ENCODE measurements at places on chromosomes 7 and 10. TPM values are rescaled to one million over a fixed set of nuclear protein-coding genes. Genes with fewer than 3 reads are reported as not detected.

UTF1 gene
- total RNA-seq: not detected

VPS50 gene
- 17.0 TPM for total RNA-seq

DCLRE1C gene
- total RNA-seq: 36.8 TPM

SEMA4G gene
- 0.68 TPM for total RNA-seq

CNNM1 gene
- total RNA-seq: 0.08 TPM

TMEM26 gene
- not detected for total RNA-seq

TMEM196 gene
- total RNA-seq: not detected

UNCX gene
- total RNA-seq: not detected

SPOCK2 gene
- 420 TPM for total RNA-seq

GLI3 gene
- total RNA-seq: not detected

DNA sequence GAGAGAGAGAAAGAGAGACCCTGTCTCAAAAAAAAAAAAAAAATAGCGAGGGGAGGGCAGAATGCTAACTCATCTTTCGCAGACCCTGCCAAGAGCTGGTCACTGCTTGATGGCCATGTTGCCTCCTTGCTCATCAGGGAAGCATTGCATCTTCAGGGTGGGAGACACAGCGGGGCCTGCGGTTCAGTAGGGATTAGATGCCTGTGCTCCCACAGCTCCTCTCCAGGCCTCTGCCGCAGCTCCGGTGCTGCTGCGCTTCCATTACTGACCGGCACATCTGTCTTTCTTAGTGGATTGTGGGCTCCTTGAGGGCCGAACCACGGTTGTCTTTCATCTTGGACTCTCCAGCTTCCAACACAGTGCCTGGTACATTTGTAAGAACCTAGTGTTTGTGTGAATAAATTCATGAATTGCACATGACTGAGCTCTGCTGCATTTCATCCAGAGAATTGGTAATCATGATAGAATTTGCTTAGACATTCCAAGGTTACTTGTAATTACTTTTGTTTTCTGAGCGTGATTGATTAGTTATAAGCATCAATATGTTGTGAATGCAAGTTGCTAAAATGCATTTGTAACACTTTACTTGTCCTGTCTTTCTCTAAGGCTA, 16.8 kb downstream of the HK1 start:
- peaks cover 12% of the 10 kb centered on the region for H3K27me3 ChIP-seq
- no peak overlapping the region for H3K27ac ChIP-seq
- no peak for DNase-seq
- no peaks in the 10 kb centered on the region for H3K36me3 ChIP-seq
- H3K4me3 ChIP-seq: no peak overlapping the region

- no peak overlapping the region for H3K27ac ChIP-seq
- H3K4me1 ChIP-seq: peaks cover 16% of the 10 kb centered on the region
- H3K36me3 ChIP-seq: no peaks in the 10 kb centered on the region
- DNase-seq: no peak
- no peak overlapping the region for H3K4me3 ChIP-seq
- peaks cover 8% of the 10 kb centered on the region for H3K27me3 ChIP-seq
Measured at GRCh38 chr10:89090756-89091445, 100.3 kb downstream of the FAS start.

DNA sequence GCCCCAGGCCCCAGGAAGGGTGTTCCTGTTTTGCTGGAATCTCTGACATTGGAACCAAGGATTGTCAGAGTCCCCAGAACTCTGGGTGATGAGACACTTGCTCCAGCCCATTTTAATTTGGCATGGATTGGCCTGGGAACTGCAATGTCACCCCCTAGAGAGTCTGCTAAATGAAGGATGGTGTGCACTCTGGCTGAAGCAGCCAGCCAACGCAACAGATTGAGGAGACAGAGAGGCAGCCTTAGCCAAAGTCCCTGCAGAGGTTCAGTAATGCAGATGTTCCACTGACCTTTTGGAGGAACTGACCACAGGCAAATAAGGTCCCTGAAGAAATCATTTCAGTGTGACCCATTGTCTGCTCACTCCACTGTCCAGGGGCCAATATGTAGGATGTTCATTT, 13.4 kb downstream of the LRRC18 start:
- no peak overlapping the region for H3K4me3 ChIP-seq
- H3K36me3 ChIP-seq: no peaks in the 10 kb centered on the region
- peaks cover 2% of the 10 kb centered on the region for H3K27me3 ChIP-seq
- no peak overlapping the region for H3K27ac ChIP-seq
- no peaks in the 10 kb centered on the region for H3K4me1 ChIP-seq

- H3K27me3 ChIP-seq: no peaks in the 10 kb centered on the region
- H3K4me3 ChIP-seq: no peak overlapping the region
- peak overlapping the region; percentile 15 for H3K27ac ChIP-seq
- H3K4me1 ChIP-seq: peaks cover 19% of the 10 kb centered on the region
Measured at GRCh38 chr10:86439544-86439943, 72.9 kb upstream of the GRID1 start.

DNA sequence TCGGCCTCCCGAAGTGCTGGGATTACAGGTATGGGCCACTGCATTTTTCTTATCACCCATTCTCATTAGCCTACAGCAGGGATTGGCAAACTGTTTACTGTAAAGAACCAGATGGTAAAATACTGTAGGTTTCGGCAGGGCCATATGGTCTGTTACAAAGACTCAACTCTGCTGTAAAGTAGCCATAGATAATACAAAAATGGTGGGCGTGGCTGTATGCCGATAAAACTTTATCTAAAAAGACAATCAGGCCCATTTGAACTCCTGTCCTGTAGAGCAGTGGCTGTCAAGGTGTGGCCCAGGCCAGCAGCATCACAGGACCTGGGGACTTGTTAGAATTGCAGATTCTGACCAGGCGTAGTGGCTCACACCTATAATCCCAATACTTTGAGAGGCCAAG, 134.3 kb downstream of the CUX1 start:
- H3K4me3 ChIP-seq: no peak overlapping the region
- no peak for DNase-seq
- H3K4me1 ChIP-seq: peaks cover 12% of the 10 kb centered on the region
- no peaks in the 10 kb centered on the region for H3K27me3 ChIP-seq

DNA sequence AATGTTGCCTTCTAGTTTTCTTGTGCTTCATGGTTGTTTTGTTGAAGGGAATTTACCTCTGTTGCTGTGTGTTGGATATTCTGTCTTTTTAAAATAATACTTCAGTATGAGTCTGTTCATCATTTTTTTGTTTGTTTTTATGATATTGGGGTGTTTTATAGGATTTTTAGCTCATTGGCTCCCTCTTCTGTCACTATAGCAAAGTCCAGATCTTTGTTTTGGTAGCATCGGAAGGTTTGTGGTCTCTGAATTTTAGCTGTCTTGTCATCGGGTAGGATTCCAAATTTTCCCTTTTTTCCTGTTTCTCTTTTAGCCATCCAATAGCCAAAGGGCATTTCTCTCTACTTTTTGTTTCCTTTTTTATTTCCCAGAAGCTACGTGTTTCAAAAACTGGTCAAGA, 91.4 kb downstream of the EXOC4 start:
- H3K36me3 ChIP-seq: peaks cover 31% of the 10 kb centered on the region
- H3K4me3 ChIP-seq: no peak overlapping the region
- H3K4me1 ChIP-seq: peaks cover 2% of the 10 kb centered on the region
- H3K27ac ChIP-seq: no peak overlapping the region

GRCh38 chr10:104264783-104265182, 4.2 kb upstream of the GSTO2 start:
- peaks cover 75% of the 10 kb centered on the region for H3K36me3 ChIP-seq
- H3K27ac ChIP-seq: no peak overlapping the region
- H3K27me3 ChIP-seq: no peaks in the 10 kb centered on the region
- H3K4me1 ChIP-seq: peaks cover 73% of the 10 kb centered on the region

DNA sequence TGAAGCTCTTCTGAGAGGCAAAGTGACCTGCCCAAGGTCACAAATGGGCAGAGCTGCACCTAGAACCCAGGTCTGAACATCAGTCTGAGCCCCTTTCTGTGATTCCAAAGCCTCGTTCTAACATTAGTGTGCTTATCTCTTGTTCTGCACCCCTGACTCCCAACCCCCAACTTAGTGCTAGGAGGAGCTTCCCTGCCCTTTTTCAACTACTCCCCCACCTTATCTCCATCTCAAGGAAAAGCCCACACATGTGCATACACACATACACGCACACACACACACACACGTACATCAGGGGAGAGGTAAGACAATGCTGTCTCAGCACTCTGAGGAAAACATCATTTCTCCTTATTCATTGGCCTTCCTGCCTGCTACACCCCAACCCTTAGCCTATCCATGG, 8.3 kb downstream of the PRRT4 start:
- peaks cover 59% of the 10 kb centered on the region for H3K27me3 ChIP-seq
- peaks cover 9% of the 10 kb centered on the region for H3K4me1 ChIP-seq
- H3K4me3 ChIP-seq: no peak overlapping the region
- no peak for DNase-seq
- H3K27ac ChIP-seq: no peak overlapping the region

GRCh38 chr10:17648243-17649035, 4.5 kb downstream of the STAM start:
- no peaks in the 10 kb centered on the region for H3K27me3 ChIP-seq
- H3K4me3 ChIP-seq: peak overlapping the region; percentile 67
- peaks cover 81% of the 10 kb centered on the region for H3K36me3 ChIP-seq
- DNase-seq: peak; percentile 80
- peaks cover 74% of the 10 kb centered on the region for H3K4me1 ChIP-seq
- peak overlapping the region; percentile 93 for H3K27ac ChIP-seq

GRCh38 chr10:111370101-111370500, 293.3 kb downstream of the ADRA2A start:
- H3K4me1 ChIP-seq: no peaks in the 10 kb centered on the region
- H3K27me3 ChIP-seq: no peaks in the 10 kb centered on the region
- H3K27ac ChIP-seq: no peak overlapping the region

DNA sequence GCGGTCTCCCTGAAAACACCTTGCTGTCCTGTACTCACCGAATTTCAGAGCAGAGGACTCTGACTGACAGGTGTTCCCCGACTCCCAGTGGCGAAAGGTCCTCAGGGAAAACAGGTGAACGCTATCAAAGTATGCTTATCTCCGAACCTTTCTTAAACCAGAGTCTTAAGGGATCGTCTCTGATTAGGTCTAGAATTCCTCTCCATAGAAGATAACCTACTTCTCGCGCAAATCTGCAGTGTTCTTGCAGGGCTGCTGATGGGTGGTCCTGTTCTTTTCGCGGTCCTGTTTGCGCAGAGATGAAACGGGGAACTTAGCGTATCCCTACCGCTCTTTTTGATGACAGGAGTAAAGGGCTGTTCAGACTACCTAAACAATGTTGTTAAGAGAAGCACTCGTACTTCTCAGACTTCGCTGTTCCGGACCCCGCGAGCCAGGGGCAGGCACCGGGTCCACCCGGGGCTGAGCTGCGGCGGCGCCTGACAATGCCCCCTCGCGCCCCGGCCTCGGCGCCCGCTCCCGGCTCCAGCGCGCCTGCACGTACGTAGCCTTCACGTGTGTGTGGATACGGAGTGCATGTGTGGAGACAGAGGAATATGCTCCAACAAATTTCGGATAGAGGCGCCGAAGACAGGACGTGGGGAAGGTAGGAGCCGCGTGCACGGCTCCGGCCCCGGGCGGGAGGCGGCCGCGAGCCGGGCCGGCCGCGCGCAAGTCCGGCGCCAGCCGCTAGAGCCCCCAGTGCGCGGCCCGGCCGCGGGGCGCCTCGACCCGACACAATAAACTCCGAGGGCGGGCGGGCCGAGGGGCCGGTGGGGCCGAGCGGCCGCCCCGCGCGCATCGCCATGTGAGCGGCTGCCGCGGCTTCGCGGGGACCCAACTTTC, 766 bp upstream of the ZMYND11 start:
- H3K27ac ChIP-seq: peak overlapping the region; percentile 79
- H3K4me1 ChIP-seq: peaks cover 39% of the 10 kb centered on the region
- peak; percentile 40 for DNase-seq
- H3K36me3 ChIP-seq: no peaks in the 10 kb centered on the region
- peak overlapping the region; percentile 80 for H3K4me3 ChIP-seq
- H3K27me3 ChIP-seq: no peaks in the 10 kb centered on the region

GRCh38 chr10:125134483-125134848, 25.9 kb downstream of the CTBP2 start:
- no peaks in the 10 kb centered on the region for H3K27me3 ChIP-seq
- no peak overlapping the region for H3K27ac ChIP-seq
- H3K36me3 ChIP-seq: no peaks in the 10 kb centered on the region
- DNase-seq: no peak
- no peaks in the 10 kb centered on the region for H3K4me1 ChIP-seq
- no peak overlapping the region for H3K4me3 ChIP-seq

- no peaks in the 10 kb centered on the region for H3K36me3 ChIP-seq
- no peak overlapping the region for H3K4me3 ChIP-seq
- no peaks in the 10 kb centered on the region for H3K4me1 ChIP-seq
- DNase-seq: no peak
- no peaks in the 10 kb centered on the region for H3K27me3 ChIP-seq
- H3K27ac ChIP-seq: no peak overlapping the region
Measured at GRCh38 chr7:136045181-136045580, 68.0 kb upstream of the MTPN start.

DNA sequence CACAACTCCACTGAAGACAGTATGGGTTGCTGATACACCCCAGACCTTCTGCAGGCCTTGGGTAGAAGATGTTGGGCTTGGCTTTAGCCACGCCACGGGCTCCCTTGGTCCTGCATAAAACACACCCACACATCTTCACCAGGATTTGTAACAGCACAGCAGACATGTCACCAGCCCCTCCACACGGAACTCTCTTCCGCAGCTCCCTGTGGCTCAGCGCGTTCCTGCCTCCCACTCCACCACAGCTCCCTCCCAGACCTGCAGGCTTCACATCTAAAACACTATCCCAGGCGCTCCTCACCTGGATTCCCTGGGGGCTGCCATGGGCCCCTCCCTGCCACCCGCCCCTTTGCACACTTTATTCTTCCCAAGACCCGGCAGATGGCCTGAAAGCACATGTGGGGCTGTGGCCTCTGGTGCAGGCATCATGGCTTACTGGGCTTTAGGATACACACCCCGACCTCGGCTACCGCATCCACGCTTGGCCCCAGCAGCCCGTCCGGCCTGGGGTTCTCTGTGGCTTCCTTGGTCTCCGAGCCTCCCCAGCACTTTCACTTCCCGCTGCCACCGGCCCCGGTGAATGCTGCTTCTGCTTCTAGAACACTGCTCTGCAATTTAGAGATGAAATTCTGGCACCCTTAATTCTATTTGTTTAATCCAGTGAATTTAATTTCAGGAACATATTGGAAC, 432.9 kb downstream of the DNAJB6 start:
- no peaks in the 10 kb centered on the region for H3K4me1 ChIP-seq
- H3K36me3 ChIP-seq: peaks cover 4% of the 10 kb centered on the region
- peaks cover 2% of the 10 kb centered on the region for H3K27me3 ChIP-seq
- no peak overlapping the region for H3K4me3 ChIP-seq
- no peak overlapping the region for H3K27ac ChIP-seq
- DNase-seq: no peak
